ENCODE measurements at places on chromosomes 6 and 20. TPM values are rescaled to one million over a fixed set of nuclear protein-coding genes. Genes with fewer than 3 reads are reported as not detected.

- no peak for DNase-seq
Observed at GRCh38 chr20:59765599-59766177, 161.3 kb downstream of the PHACTR3 start.

Gene LST1
- total RNA-seq, result 13.4 TPM

Gene HLA-DMB
- total RNA-seq, result 8.8 TPM

DNA sequence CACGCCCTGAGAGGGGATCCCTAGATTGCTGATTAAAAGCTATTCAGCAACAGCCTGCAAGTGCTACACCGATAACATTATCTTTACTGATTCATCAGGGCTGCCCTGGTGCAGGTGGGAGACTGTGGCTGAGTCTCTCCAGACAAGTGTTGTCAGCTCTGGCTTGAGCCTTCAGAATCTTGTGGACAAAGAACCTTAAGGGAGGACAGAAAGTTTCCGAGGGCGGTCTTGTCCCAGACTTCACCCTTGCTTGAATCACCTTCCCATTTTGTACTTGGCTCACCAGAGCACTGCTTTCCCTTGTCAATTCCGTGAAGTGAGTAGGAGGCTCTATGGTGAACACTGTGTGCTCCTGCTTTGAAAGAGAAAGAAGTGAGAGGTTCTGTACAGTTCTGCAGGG lies 88.6 kb upstream of the PCSK2 start:
- no peak for DNase-seq

Gene NINL
- 4.8 TPM for total RNA-seq

DNA sequence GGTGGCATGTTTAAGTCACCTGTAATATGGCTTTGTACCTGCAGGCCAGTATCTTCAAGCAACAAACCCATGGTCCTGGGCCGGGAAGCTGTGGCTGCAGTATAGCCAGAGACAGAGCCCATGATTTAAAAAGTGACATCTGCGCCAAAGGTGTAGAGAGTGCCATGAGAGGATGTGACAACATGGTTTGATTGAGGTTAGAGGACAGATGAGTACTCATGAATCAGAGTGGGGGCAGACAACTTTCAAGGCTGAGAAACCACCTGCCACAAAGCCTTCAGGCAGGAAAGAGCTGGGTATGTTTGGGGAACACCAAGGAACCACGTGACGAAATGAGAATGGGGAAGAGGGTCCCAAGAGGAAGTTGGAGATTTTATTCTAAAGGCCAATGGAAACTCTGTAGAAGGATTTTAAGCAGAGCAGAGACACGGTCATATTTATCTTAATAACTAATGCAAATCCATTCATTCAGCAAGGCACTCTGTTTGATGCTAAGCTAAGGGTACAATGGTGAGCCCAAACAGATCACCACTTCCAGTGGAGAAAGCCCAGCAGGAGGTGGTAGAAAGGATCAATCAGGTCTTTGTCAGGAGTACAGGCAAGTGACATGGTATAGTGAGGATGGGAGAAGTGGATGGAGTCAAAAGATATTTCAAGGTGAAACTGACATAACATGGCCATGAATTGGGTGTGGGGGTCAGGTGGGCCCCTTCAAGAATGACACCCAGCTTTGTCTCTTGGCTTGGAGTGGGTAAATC lies 3.4 kb upstream of the MICAL1 start:
- no peak for DNase-seq

- no peak for DNase-seq
Observed at GRCh38 chr6:145629478-145629877, 105.8 kb downstream of the EPM2A start.

Gene SLC22A16
- total RNA-seq, result not detected

DNA sequence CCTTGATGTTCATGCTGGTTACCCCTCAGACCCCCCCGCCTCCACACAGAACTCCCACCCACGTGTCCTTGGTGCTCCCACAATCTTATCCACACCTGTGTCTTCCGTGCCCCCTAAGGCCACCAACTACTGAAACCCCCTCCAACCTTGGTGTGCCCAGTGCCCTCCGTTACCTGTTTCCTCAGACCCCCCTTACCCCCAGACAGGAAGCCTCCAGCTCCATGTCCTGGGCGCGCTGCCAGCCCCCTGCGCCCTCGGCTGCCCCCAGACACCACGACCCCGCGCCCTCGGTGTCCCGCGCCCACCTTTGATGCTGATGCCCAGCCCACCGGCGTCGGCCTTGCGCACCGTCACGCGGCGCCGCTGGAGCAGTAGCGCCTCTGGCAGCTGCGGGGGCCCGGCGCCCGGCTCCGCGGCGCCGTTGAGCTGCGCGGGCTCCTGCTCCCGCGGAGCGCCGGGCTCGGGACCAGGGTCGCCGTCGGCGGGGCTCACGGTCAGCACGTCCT lies 504 bp downstream of the SNTA1 start:
- DNase-seq, result no peak

Data from T-cell (primary cell).